ENCODE measurements at places on chromosomes 5 and 9.

- DNase-seq = no peak
Measured at GRCh38 chr9:81841333-81841732, 86.9 kb upstream of the SPATA31D4 start.

DNA sequence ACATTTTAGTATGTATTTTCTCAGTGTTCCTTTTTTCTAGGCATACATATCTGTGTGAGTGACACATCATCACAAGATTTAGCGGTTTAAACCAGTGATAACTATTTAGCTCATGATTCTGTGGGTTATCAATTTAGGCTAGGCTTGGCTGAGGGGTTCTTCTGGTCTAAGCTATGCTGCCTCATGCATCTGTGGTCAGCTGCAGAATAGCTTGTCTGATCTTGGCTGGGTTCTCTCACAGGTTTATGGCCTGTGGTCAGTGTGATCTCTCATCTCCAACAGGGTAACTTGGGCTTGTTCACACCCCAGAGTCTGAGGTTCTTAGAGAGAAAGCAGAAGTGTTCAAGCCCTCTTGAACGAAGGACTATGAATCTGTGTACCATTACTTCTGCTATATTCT is 363.3 kb downstream of the KDM4C start:
- DNase-seq = no peak

DNA sequence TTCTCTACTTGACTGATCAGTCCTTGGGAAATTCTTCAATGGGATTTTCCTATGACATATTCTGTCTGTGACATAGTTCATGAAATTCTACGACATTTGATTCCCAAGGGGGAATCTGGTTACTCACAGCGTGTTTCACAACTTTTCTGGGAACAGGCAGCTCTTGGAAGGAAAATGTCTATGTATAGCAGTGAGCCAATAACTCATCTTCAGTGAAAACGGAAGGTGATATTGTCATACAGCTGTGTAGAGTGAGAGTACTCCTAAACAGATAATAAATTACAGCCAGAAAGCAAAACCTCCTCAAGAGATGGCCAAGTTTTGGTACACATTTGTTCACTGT is 91.4 kb downstream of the C9orf152 start:
- no peak for DNase-seq

DNA sequence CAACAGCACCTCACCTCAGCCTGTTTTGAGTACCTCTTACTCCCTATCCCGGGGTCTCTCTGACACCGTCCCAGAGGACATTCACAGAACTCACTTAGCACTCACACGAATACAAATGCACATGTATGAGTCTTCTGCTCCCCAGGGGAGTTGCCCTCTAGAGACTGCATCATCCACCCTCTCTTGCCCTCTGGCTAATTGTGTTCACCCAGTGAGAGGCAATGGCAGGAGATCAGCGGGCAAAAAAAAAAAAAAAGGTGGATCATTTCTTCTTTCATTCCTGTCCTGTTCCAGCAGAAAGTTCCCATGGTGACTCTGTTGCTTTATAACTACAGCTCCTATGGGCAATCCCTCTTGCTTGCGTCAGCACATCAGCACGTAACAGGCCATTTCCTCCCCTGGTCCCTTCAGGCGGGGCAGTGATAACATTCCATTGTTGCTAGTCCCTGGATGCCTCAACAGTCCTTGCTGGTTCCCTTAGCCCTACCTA is 23.5 kb upstream of the SNX2 start:
- no peak for DNase-seq

- DNase-seq = no peak
Measured at GRCh38 chr5:41122459-41122858, 51.3 kb upstream of the MROH2B start.

DNA sequence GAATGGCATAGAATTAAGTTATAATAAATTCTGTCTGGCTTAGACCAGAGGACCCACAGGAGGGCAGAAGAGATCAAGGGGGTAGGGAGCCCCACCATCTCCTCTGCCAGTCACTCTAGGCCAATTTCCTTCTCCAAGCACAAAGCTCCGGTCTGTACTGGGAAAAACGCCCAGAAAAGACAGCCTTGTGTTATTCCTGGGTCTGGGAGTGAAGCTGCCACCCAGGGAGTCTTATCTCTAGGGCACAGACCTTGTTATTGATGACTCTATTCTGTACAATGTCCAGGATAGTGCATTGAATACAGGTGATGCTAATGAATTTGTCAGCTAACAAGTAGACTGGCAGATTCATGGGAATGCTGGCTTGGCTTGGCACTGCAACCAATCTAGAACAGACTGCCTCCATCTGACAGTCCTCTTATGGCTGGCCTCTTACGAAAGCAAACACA is 60.7 kb downstream of the MED27 start:
- no peak for DNase-seq

DNA sequence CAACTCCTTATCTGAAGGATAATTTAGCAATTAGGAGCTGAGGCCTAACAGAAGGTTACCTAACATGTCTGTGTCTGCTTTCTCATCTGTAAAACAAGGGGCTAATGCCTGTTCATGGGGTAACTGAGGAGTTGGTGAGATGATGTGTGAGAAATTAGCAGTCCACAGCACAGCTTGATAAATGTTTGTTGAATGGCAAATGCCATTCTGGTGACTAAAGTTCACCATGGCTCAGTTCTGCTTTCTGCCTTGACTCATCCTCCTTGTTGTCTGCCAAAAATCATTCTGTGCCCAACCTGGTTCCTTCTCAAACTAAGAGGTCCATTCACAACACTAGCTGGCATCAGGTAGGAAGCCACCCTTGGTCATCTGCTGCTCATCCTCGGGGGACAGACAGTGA is 552.0 kb upstream of the KLF4 start:
- DNase-seq = no peak

DNA sequence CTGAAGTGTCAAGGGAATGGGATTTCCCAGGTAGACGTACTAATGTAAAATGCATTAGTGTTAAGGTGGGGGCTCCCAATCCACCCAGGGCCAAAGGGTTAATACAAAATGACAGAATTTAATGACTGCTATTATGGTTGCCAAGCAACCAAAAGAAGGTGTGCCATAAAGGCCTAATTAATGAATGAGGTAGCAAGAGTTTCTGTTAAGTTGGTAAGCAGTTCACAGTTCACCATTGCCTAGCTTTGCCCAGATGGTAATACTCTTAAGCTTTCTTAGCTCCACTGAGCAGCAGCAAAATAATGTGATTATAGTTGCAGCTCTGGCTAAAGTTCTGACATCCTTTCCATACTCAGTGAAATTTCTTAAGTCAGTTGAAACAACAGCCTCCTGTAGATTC is 211.7 kb downstream of the DENND1A start:
- no peak for DNase-seq
